NCI-H1105 treated with DMSO at 0.1 percent for 48 hours (cell line): ENCODE measurements at places on chromosomes 1 and 21.
A peak's percentile ranks its signal among the peaks of the same experiment; 100 is the strongest.

DNA sequence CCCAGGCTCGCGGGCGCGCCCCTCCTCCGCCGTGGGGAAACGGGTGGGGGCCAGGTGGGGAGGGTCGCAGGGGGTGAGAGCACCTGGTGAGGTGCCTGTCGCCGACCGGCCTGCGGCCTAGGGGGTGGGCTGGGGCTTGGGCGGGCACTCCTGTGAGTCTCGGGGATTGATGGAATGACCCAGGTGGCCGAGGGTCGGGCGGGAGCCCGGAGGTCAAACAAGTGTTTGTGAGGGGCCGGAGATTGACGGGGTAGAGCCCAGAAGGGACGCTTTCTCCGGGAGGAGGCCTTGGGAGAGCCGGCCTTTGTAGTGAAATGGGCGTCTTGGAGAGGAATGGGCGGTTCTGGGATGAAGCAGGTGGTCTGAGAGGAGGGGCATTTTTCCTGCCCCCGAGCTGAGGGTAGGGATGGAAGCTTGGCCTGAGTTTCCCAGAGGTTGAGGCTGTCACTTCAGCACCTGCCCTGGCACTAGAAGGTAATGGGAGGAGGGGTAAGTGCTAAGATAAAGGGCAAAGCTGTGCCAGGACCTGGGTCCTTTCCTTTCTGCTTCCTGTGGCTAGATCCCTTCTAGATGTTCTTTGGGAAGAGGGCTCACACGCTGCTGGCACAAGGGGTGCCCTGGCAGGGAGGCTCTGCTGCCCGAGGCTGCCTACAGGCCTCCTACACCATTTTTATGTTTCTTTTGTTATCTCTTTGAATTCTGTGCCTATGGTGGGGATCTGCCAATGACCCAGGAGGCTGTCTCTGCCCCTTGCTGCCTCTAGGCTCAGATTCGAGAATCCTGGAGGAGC is 56.1 kb downstream of the NDUFS5 start:
- DNase-seq: peak; percentile 42

- DNase-seq: no peak
Observed at GRCh38 chr1:154578058-154578418, 10.5 kb downstream of the CHRNB2 start.

GRCh38 chr1:33338048-33338439 is 17.1 kb upstream of the A3GALT2 start:
- no peak for DNase-seq

DNA sequence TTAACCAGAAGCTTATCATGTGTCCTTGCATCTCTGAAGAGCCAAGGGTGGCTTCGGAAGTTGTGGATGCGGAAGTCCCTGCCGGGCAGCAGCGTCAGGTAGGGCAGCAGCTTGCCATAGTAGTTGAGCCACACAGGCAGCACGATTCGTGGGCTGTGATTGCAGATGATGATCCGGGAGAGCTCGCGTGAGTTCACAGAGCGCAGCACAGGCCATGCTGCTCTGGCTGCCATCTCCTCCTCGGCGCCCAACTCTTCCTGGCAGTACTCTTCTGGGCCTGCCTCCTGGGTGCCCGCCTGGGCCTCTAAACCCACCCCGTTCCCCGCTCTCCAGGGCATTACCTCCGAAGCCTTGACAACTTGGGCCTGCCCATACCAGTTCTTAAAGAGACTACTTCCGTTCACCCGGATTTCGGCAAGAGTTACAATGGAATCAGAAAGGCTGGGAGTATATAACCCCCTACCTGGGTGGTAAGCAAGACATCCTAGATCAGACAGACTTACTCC is at the start of gene VHLL:
TSS of gene VHLL (minus strand) at position 456 of the 506 bp plus-strand sequence. CDS start at position 338, 118 bp downstream.
- DNase-seq: no peak

GRCh38 chr1:215718575-215719287 is 151.6 kb downstream of the KCTD3 start:
- peak; percentile 94 for DNase-seq

DNA sequence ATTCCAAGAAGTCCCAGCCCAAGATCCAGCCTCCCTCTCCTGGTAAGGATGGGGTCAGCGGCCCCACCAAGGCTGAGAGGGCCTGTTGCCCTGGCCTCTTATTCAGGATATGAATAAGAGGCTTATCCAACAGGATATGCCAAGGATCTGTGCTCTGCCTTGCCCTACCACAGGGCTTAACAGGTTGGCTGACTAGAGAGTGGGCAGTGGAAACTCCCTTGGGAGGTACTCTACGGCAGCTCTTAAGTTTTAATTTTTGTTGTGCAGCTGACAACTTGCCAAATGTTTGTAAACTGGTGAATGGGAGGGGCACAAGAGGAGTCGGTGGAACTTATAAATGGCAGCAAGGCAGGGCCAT is 16.5 kb upstream of the PIGV start:
- no peak for DNase-seq

GRCh38 chr1:194256010-194256409 is 1069.6 kb upstream of the B3GALT2 start:
- DNase-seq: no peak

DNA sequence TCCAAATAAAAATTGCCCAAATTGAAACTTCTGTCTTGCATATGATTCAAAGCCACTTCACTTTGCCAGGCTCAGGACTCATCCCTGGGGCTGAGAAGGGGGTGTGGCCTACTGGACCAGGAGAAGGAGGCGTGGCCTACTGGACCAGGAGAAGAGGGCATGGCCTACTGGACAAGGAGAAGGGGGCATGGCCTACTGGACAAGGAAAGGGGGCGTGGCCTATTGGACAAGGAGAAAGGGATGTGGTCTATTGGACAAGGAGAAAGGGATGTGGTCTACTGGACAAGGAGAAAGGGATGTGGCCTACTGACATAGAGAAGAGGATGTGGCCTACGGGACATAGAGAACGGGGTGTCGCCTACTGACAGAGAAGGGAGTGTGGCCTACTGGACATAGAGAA is 405.3 kb downstream of the RRAGC start:
- no peak for DNase-seq

GRCh38 chr1:2953688-2954285 is 67.5 kb upstream of the ACTRT2 start:
- DNase-seq: no peak

- DNase-seq: no peak
Observed at GRCh38 chr21:34606621-34607020, 8.3 kb downstream of the RCAN1 start.

DNA sequence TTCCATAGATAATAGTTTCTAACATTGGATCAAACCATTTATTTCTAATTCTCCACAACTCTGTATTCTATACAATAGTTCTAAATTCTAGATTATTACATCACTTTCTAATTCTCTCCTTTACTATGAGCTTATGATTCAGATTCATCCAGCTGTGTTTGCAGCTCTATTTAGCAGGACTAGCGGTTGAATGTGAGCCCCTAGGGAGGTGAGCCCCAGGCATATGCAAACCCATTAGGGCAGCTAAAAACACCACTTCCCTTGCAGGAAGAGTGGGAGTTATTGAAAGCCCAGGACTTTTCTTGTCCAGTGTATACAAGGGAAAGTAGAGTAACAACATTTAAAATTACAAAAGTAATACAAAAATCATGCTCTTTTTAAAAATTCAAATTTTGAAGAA is 56.9 kb downstream of the KRTAP19-8 start:
- no peak for DNase-seq

DNA sequence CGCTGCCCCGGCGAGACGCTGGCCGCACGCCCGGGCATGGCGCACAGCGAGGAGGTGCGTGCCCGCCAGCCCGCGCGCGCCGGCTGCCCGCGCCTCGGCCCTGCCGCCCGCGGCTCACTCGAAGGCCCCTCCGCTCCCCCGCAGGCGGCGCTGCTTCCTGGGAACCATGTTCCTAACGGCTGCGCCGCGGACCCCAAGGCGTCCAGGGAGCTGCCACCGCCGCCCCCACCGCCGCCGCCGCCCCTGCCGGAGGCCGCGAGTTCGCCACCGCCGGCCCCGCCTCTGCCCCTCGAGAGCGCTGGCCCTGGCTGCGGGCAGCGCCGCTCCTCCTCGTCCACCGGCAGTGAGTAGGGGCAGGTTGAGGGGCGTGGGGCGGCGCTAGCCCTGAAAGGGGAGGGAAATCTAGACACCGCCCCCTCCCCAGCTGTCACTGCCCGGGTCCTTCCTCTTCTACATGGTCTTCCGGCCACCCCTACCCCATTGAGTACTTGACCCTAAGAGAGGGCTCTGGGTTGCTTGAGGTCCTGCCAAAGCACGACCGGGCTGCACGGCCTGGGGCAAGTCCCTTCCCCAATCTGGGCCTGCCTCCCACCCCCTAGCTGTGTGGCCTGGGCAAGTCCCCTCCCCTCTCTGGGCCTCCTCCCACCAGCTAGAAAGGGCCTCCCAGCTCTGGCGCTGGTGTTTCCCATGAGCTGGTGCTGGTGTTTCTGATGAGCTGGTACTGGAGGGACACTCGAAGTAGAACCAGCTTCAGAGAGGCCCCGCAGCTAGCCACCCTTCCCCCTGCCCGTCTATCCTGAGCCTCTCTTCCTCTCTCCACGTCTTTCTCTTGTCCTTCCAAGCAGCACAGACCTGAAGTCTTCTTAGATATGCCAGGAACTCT is 17.0 kb downstream of the TNFRSF25 start:
- peak; percentile 44 for DNase-seq

GRCh38 chr1:32893198-32894018 is 7.1 kb downstream of the HPCA start:
- peak; percentile 70 for DNase-seq

DNA sequence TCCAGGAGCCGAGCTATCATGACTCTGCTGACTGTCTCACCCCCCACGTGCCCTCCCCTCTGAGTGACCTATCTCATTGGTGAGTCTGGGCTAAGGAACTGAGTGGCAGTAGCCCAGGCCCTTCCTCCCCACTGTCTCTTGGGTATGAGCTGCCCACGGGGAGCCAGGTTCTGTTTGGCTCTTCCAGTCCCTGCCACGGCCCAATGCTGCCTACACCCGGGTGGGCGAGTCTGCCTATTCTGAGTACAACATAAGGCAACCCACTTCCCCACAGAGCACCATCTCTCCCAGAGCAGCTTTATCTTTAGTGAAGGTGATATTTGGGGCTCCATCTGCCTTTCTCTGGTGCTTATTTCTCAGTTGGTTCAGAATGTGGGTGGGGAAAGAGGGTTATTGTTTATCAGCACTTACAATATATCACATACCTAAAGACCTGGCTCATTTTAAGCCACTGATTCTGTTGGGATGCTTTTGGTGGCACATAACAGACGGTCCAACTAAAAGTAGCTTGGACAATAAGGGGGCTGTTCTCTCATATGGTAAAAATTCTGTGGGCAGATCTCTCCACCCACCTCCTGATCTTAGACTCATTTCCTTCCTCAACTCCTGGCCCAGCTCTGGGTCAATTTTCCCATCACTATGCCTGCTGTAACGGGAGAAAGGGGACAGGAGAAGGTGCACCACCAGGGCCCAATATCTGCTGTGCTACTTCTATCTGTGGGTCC is 27.7 kb upstream of the VWA5B1 start:
- DNase-seq: no peak

DNA sequence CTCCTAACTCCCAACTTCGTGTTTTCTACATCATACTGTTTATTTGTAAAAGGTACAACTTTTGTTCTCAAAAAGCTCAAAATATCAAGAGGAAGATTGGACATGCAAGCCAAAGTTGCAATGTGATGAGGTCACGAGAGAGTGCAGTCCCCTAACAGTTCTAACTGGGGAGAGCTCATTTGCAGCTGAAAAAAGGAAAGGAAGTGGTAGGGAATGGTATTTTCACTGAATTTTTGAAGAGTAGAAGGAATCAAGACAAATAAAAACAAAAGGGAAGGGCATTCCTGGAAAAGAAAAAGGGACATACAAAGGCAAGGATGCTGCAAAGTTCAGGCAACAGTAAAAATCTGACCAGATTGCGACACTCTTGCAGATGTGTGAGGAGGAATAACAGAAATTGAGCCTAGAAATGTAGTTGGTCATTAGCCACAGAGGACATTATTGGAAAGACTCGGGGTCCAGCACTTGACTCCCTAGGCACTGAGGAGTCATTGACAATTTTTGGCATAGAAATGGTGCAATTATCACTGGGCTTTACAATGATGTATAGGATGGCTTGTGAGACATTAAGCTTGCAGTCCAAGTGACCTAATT is 67.9 kb downstream of the TBX15 start:
- DNase-seq: no peak

GRCh38 chr1:66374561-66375111 is 159.3 kb upstream of the SGIP1 start:
- no peak for DNase-seq

- no peak for DNase-seq
Observed at GRCh38 chr21:16377120-16377658, 647.4 kb downstream of the USP25 start.

DNA sequence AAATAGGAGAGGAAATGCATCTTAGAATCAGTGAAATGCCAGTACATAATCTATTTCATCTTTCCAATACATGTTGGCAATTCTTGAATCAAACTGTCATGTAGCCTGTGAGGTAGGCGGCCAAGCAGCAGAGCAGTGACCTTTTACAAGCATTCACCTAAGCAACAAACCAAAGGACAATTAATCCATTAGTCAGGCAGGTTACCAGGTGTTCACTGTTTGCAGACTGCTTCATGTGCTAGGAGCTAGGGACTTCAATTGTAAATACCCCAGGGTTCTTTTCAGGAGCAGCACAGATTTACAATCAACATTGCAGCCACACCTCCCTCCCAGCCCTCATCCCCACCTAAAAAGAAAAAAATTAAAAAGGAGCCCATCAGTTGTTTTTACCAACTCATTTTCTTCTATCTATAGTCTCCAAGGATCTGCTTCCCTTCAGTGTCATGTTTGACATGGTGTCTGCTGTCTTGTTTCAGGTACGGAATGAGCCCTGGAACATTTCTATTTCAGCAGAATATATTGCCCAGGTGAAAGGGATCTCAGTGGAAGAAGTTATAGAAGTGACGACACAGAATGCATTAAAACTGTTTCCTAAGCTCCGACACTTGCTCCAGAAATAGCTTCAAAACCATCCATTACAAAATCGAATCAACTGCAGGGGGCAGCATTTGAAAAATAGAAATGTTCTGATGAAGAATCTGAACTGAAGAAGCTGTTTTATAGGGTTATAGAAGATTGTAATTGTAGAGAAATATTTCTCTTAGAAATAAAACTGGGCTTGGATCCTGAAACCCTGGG is 23.0 kb downstream of the TATDN3 start:
- peak; percentile 18 for DNase-seq

- no peak for DNase-seq
Observed at GRCh38 chr1:173920861-173921260, 3.7 kb upstream of the SERPINC1 start.

DNA sequence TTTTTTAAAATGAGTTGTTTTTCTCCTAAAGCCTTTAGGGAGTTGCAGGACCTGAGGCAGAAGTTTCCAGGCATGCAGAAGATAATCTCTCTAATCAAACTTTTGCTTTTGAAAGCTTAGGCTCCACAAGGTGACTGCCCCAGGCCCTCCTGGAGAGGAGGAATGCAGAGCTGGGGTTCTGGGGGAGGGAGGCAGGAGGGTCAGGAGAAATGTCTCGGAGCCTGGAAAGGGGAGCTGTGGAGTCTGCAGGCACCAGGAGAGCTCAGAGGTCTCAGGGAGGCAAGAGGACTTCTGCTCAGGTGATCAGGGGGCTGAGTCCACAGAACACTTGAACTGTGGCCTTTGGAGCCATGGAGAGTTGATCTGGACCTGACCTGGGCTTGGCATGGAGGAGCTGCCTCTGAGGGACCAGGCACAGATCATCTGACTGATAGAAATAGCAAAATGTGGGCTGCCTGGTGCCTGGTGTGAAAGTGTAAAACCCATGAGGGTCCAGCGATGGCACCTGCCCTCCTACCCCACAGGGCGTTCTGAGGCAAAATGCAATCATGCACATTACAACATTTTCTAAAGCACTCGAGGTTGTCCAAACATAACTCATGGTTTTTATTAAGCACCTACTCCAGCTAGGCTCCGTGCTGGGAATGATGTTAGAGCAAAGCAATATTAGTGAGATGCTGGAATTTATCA is 10.0 kb upstream of the ABCG1 start:
- DNase-seq: no peak

GRCh38 chr1:166814611-166815010 is 24.7 kb upstream of the POGK start:
- DNase-seq: no peak

GRCh38 chr1:33346927-33347649 is 26.2 kb upstream of the A3GALT2 start:
- no peak for DNase-seq
